ENCODE measurements at places on chromosomes 3 and 15. TPM values are rescaled to one million over a fixed set of nuclear protein-coding genes. Genes with fewer than 3 reads are reported as not detected.

The C3orf49 gene
- total RNA-seq = not detected

The CX3CR1 gene
- total RNA-seq = 0.57 TPM

The PRKCD gene
- 40.3 TPM for total RNA-seq

The DIPK2A gene
- total RNA-seq = 18.9 TPM

The BLM gene
- total RNA-seq = 8.3 TPM

The TRH gene
- not detected for total RNA-seq

The CHRD gene
- total RNA-seq = 11.5 TPM

The CDHR4 gene
- not detected for total RNA-seq

The IL1RAP gene
- total RNA-seq = 4.7 TPM

The CYP1A2 gene
- total RNA-seq = not detected

The CDCP1 gene
- total RNA-seq = 1.3 TPM

The GUCA1C gene
- total RNA-seq = not detected

The ZNF620 gene
- total RNA-seq = 2.4 TPM

The CCR3 gene
- total RNA-seq = not detected

The LINS1 gene
- total RNA-seq = 31.0 TPM

The POPDC2 gene
- total RNA-seq = 1.3 TPM

The HESX1 gene
- total RNA-seq = not detected

The MUSTN1 gene
- total RNA-seq = 8.7 TPM

The GABRA5 gene
- total RNA-seq = not detected

The DCLK3 gene
- not detected for total RNA-seq

The SLC22A14 gene
- total RNA-seq = not detected

The MED12L gene
- total RNA-seq = under 0.01 TPM

The CCR8 gene
- not detected for total RNA-seq

The PROS1 gene
- 56.9 TPM for total RNA-seq

The TMEM108 gene
- 1.0 TPM for total RNA-seq

The GOLGA8T gene
- not detected for total RNA-seq

The SLC28A1 gene
- total RNA-seq = not detected

The KIF23 gene
- total RNA-seq = 3.1 TPM

The IP6K1 gene
- 30.3 TPM for total RNA-seq

The RBP2 gene
- not detected for total RNA-seq

Data from subcutaneous adipose tissue (tissue), 4 donors.